ENCODE measurements at places on chromosomes 13 and 19. TPM values are rescaled to one million over a fixed set of nuclear protein-coding genes. Genes with fewer than 3 reads are reported as not detected.

The ZNF761 gene
- total RNA-seq: 47.2 TPM

The PEAK3 gene
- total RNA-seq: not detected

The ERICH4 gene
- total RNA-seq: not detected

DNA sequence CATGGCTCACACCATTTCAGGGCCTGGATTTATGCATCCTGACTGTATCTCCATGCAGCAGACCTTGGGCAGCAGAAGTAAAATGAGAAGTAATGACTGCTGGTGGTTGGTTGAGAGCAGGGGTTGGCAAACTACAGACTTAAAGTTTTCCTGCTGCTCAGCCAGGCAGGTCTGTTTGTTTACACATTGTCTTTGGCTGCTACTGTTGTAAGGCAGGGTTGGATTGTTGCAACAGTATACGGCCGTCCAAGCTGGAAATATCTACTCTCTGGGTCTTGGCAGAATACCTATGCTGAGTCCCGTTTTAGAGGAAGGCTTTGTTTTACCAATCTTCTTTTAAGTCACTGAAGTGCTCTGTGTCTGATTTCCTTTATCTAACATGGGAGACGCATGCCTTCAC is 13.5 kb downstream of the SNRNP70 start:
- H3K4me1 ChIP-seq: peaks cover 10% of the 10 kb centered on the region
- DNase-seq: no peak
- no peak overlapping the region for H3K27ac ChIP-seq
- no peaks in the 10 kb centered on the region for H3K27me3 ChIP-seq
- H3K36me3 ChIP-seq: peaks cover 90% of the 10 kb centered on the region
- H3K4me3 ChIP-seq: no peak overlapping the region

DNA sequence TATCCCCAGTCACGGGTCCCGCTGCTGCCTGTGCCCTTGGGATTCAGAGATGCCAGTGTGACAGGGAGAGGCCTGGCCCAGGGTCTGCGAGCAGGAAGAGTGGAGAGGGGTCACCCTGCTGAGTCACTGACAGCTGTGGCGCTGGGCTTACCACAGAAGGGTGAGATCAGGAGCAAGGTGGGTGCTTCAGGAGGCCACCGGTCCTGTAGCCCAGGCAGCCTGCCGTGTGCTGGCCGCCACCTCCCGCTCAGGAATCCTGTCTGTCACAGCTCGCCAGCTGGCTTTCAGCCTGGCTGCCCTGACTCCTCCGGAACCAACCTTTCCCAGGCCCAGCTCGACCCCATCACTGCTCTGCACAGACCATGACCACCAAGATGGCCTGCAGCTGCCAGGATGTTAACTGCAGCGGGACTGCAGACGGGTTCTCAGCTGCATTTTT is 25.3 kb downstream of the NAXD start:
- peaks cover 73% of the 10 kb centered on the region for H3K36me3 ChIP-seq
- peaks cover 18% of the 10 kb centered on the region for H3K4me1 ChIP-seq
- H3K4me3 ChIP-seq: no peak overlapping the region
- no peaks in the 10 kb centered on the region for H3K27me3 ChIP-seq
- DNase-seq: peak; percentile 48

- no peak for DNase-seq
- H3K4me1 ChIP-seq: no peaks in the 10 kb centered on the region
- peaks cover 93% of the 10 kb centered on the region for H3K36me3 ChIP-seq
- no peaks in the 10 kb centered on the region for H3K27me3 ChIP-seq
- H3K4me3 ChIP-seq: no peak overlapping the region
- no peak overlapping the region for H3K27ac ChIP-seq
These were observed 8.1 kb downstream of the ZNF460 start for GRCh38 chr19:57288373-57288772.

DNA sequence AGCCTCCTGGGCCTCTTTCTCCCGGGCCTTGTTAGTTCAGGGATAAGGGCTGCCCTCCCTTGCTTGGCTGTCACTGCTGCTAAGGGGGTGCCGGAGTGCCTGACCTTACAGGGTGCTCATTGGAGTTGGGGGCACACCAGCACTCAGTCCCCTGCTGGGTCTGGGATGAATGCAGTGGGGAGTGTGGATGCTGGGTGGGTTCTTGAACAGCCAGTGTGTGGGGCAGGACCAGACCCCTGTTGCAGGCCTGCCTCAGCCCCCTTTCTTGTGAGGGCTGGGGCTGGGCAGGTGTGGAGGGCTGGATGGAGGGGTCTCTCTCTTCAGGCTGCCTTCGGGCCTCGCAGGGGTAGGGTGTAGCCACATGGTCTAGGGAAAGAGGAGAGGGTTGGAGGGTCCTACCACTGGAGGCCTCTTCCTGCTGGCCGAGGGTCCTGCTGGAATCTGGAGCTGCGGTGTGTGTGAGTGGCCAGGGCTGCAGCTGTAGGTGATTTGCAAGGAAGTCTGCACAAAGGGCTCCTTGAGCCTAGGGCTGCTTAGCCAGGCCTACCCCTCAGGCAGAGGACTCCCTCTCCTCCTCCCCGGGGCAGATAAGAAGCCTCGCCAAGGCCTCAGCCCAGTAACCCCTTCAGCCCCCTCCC is 3.2 kb downstream of the CEBPA start:
- H3K4me3 ChIP-seq: no peak overlapping the region
- no peaks in the 10 kb centered on the region for H3K36me3 ChIP-seq
- DNase-seq: peak; percentile 40

GRCh38 chr13:94312511-94313216 is 166.8 kb downstream of the DCT start:
- peaks cover 5% of the 10 kb centered on the region for H3K4me1 ChIP-seq
- no peaks in the 10 kb centered on the region for H3K27me3 ChIP-seq
- H3K36me3 ChIP-seq: peaks cover 6% of the 10 kb centered on the region

GRCh38 chr13:95361686-95362085 is 60.4 kb upstream of the ABCC4 start:
- H3K27me3 ChIP-seq: no peaks in the 10 kb centered on the region
- H3K36me3 ChIP-seq: no peaks in the 10 kb centered on the region
- H3K27ac ChIP-seq: no peak overlapping the region
- no peak for DNase-seq
- H3K4me3 ChIP-seq: peak overlapping the region; percentile 12

All from endodermal cell (in vitro differentiated cells).